Lower lobe of right lung (tissue), 2 donors: ENCODE measurements at places on chromosomes 3 and 15. TPM values are rescaled to one million over a fixed set of nuclear protein-coding genes. Genes with fewer than 3 reads are reported as not detected.
A peak's percentile ranks its signal among the peaks of the same experiment; 100 is the strongest.

The TMEM40 gene
- 1.0 TPM for total RNA-seq

The IL16 gene
- 34.6 TPM for total RNA-seq

The ROPN1 gene
- not detected for total RNA-seq

The FAM219B gene
- 92.2 TPM for total RNA-seq

DNA sequence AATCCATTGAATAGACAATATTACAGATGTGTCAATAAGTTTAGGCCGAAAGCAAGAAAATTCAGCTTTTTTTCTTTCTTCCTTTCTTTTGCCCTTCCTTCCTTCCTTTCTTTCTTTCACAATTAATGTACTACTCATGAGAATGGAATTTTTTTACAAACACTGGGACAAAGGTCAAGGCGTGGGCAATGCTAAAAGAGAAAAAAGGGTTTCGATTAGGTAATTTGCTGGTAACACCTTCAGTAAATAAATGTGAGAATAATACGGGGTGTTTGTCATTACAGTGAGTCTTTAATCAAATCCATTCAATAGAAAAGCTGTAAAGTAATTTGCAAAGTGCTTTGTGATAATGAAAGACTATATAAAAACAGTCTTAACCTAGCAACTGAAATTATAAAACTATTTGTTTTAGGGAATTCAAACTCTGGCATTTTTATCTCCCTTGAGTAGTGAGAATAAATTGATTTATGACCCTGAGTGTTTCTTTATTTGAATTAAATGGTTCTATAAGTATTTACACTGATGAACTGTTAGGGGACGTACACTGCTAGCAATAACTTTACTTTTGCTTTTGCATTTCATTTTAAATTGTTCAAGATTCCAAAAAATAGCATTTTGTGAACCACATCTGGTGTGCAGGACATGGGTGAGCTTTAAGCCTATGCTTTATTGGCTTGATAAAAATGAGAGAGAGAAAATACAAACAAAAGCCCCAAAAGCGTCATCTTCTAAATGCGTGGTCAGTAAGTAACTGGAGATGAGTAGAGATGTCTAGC is 104.2 kb upstream of the THRB start:
- no peak for DNase-seq

GRCh38 chr3:50493623-50494022 is 9.8 kb downstream of the CACNA2D2 start:
- no peak for DNase-seq

The MELTF gene
- 5.2 TPM for total RNA-seq

DNA sequence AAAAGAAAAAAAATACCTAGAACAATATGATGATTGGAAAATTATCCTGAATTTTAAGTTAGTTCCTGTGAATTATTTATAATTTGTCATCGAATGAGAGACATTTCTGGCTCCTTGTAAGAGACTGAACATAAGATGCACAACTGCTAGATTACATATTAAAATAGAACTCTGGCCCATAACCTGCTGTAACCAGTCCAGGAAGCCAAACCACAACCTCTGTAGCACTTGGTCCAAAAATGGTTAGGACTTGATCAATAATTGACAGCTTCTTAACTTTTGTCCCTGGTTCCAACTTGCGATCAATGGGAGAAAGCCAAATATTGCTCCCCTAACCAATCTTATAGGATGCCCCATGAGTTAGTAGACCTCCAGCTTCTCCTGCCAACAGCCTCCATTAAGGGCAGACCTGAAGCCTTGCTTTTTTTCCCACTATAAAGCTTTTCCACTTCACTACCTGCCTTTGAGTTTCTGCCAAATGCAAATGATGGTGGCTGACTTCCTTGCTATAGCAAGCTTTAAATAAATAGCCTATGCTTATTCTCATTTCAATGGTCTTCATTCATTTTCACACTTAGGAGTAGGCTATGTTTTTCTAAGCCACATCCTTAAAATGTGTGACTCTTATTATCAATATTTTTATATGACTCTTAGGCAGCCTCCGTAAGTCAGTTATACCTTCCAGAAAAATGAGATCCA is 224.0 kb upstream of the ARHGEF26 start:
- no peak for DNase-seq

- DNase-seq = no peak
Measured at GRCh38 chr3:297585-297984, 101.0 kb downstream of the CHL1 start.

DNA sequence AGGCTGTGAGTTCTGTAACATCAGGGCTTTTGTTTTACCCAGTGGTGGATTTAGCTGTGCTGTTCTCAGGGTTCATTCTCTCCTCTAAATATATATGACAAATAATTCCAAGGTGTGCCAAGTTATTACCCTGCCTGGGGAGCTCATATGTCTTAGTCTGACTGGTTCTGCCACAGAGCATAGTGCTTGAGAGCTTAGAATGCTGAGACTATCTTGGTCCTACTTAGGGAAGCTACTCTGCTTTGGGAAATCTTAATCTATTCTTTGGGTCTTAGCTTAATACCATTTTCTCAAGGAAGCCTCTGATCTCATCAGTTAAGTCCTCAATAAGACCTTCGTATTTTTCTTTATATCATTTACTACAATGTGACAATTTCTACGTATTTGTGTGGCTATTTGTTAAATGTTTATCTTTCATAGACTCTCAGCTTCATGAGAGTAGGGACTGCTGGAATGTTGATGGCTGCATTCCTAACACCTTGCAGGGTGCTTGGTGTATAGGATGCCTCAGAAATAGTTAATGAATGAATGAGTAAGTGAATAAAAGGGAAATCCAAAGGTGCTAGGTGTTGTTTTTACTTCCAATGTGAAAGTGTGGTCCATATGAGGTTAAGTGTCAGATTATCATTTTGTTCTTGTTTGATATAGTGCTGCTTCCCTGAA is 1.8 kb downstream of the OTOL1 start:
- DNase-seq = no peak

- no peak for DNase-seq
Measured at GRCh38 chr3:14460342-14461005, 58.1 kb downstream of the SLC6A6 start.

GRCh38 chr3:50336452-50337174 is 4.0 kb downstream of the RASSF1 start:
- DNase-seq = no peak

DNA sequence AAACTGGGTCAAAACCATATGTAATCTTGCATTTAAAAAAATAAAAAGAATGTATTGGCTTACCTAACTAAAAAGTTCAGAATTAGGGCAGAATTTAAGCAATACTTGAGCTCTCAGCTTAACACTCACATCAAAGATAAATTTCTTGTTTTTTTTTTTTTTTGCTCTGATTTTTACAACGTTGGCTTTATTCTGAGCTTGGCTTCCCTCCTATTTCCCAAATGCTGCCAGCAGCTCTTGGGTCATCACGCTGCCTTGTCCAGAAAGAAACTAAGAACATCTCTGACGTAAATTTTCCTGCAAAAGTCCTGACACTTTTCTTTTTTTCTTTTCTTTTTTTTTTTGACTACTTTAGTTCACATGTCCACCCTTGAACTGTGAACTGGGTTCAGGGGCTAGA is 150.6 kb upstream of the TGFBR2 start:
- DNase-seq = no peak

DNA sequence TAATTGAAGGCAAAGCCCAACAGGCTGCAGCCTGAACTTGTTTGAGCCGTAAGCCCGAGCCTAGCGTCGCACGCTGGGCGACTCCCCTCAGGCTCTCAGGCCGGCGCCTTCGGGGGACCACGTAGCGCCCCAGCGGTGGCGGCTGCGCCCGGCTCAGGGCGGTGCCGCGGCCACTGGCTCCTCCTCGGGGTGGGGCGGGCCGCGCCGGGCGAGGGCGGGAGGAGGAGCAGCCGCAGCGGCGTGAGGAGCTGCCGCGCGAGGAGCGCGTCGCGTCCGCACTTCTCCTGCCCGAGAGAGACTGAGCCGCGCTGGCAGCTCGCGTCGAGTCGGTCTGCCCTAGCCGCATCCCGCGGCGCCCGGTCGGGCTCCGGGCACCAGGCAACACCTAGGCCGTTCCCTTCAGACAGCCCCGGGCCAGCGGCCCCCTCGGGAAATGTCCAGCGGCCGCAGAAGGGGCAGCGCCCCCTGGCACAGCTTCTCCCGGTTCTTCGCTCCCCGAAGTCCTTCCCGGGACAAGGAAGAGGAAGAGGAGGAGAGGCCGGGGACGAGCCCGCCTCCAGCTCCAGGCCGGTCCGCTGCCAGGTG is at the start of gene CRYBG3:
CRYBG3 (plus strand) TSS at position 238 of the 585 bp plus-strand sequence; CDS start at position 434, 196 bp downstream.
- DNase-seq = peak; percentile 89

DNA sequence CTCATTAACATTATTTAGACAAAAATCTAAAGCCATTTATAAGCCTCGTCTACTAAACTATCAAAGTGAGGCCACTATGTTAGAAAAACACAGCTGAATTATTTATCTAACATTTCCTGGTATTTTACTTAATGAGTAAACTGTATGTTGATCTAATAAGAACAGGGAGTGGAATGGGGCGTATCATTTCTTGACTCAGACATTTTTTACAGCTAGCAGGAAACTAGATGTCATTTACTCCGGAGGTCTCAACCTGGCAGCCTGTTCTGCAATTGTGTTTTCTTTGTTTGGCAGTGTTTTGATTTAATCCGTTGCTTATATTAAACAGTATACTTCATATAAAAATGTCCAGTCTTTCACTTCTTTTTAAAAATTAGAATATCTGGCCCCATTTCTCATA is 79.1 kb upstream of the ABI3BP start:
- no peak for DNase-seq

The ALDH1L1 gene
- total RNA-seq = 2.8 TPM

The BTLA gene
- total RNA-seq = 0.86 TPM

The PPP4R2 gene
- total RNA-seq = 65.7 TPM

DNA sequence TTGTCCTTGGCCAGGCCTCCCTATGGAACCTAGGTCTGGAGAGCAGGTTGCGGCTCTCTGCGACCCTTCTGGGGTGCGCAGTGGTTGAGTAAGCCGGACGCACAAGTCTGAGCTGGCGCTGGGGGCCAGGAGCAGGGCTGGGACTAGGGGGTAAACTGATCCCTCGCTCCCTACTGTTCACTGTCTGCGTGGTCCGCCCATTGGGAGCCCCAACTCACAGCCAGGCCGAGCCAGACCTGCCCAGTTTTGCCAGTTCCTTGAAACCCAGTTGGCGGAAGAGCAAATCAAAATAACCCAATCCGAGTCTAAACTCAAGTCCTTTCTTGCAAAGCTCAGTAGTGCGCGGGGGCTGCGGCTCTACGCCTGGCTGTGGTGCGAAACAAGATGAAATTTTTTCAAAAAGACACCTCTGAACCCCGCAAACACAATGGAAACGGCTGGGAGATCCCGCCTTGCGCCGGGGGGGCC is 17.5 kb downstream of the RGMA start:
- no peak for DNase-seq

The SLC9C1 gene
- total RNA-seq = not detected

The TMEM108 gene
- 18.5 TPM for total RNA-seq

DNA sequence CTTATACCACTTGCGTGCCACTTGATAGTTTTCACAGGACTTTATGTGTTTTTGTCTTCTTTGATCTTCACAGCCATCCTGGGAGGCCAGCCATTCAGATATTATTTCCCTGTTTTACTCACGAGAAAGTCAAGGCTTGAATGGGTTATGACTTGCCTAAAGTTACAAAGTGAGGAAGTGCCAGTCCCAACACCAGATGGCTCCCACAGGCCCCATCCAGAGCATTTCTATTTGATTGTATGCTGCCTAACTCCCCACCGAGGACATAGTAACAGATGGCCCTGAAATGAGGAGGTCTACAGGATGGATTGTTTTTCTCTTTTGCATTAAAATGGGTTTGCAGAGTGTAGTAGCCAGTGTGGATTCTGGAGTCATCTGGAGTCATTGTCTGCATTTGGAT is 74.5 kb downstream of the SPTSSB start:
- no peak for DNase-seq

The CEP97 gene
- 8.0 TPM for total RNA-seq

DNA sequence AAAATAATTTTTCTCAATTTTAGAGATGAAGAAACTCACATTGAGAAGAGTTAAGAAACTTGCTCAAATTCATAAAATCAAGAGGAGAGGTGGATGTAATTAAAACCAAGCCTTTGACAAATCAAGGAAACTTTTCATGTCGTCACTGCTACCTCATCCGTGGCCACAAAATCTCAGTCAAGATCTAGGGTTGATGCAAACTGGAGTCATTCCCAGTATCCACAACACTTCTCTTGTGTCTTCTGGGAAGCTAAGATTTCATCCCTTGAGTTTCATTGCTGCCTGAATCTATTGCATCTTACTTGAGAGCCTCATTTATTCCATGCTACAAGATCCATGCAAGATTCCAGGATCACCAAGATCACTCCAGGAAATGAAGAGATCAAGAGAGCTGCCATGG is 5.4 kb upstream of the FBN1 start:
- no peak for DNase-seq

The PLCH1 gene
- 14.0 TPM for total RNA-seq

DNA sequence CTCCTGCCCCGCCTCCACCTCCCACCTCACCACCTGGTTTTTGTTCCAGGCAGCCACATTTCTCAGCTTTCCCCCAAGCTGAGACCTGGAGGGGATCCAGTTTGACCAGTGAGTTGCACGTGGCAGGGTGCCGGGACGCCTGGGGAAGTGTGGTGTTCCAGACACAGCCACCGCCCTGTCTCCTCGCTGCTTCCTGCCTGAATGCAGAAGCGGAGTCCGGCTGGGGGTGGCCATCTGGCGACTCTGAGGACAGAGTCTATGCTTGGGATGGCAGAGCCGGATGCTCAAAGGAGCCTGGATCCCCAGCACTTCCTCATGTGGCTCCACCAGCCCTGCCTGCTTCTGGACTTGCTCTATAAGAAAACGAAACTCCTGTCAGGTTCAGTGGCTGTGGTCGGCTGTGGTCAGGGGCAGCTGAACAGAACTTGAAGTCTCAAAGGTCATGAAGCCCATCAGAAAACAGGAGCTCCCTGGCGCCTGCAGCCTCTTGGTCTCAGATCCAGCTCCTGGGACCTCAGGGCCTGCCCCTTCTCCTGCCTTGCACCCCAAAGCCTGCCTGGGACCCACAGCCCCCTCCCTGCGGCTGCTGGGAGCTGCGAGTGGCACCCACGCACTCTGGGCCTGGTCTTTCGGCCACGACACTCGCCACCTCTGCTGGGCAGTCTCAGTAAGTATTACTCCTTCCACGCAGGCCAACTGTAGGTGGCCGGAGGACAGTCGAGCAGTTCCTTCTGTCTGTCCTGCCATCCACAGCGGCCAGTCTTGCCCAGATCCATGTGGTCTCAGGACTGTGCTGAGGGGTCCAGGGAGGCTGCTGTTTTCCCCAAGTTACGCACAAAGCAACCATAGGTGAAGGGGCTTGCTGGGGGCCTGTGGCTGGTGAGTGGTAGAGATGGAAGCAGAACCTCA is 112.8 kb upstream of the MEF2A start:
- peak; percentile 95 for DNase-seq

The PTH1R gene
- 14.5 TPM for total RNA-seq

The BNC1 gene
- 0.21 TPM for total RNA-seq

- peak; percentile 59 for DNase-seq
Measured at GRCh38 chr3:49804141-49805041, 1.3 kb downstream of the INKA1 start.

DNA sequence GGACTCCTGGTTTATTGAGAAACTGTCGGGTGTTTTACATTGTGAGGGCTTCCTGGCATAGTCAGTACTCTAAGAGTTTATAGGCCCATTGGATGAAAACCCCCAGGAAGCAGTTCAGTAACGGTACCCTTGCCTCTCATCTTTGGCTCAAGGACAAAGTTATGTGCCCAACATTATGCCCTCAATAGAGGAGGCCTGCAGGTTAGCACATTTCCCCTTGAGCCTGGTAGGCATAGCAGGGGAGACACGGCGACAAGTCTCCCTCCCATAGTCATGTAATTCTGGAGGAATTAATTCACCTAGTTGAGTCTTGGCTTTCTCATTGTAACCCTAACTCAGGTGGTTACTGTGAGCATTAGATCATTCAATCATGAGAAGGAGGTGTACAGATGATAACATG is 60.5 kb downstream of the GHSR start:
- no peak for DNase-seq

- DNase-seq = no peak
Measured at GRCh38 chr15:98657721-98658120, 9.4 kb downstream of the IGF1R start.

- peak; percentile 56 for DNase-seq
Measured at GRCh38 chr3:25427942-25428788, at the start of gene RARB. Gene RARB, plus strand, starts transcription at chr3:25428263. Its CDS starts 469 bp downstream, at chr3:25428732.
